ENCODE measurements at places on chromosomes 6 and 20.

DNA sequence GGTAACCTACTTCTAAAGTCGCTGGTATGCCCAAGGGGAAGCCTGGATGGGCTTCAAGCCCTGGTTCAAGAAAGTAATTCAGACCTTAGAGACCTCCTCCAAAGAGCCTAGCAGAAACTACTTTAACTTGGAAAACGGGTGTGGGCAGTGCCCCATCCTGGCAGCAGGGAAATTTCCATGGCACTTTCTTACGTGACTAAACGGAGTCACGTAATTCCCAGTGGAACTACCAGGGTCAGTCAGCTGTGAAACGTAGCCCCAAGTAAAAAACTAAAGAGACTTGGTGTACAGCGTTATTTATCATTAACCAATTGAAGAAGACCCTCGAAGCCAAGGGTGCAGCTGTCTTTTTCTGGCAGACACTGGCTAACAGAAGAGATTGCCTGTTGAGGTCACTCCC, 114.0 kb downstream of the RCAN2 start:
- DNase-seq: no peak

DNA sequence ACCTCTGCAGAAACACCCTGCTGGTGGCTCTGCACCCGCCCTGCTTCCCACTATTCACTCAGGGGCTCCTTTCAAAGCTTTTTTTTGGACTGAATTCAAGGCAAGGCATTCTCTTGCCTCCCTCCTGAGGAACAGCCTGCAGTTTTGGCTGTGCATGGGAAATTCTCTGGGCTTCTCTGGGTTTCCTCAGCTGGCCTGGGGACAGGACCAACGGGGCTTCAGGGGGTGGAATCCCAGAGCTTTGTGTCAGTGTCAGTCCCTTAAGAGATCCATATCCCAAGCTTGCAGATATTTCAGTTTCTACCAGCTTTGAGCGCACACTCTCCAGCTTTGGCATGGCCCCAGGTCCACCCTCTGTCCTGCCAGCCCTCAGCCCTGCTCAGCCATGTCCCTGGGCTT, 2.0 kb downstream of the SCRT2 start:
- DNase-seq: no peak

DNA sequence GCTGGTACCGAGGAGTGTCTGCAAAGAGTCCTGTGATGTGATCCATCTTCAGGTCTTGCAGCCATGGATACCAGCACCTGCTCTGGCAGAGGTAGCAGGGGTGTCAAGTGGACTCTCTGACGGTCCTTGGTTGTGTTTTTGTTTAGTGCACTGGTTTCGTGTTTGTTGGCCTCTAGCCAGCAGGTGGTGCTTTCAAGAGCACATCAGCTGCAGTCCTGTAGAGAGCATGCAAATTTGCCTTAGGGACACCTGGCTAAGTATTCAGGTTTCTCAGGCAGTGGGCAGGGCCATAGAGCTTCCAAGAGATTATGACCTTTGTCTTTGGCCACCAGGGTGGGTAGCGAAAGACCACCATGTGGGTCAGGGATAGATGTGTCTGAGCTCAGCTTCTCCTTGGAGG, 14.5 kb upstream of the RGS17 start:
- DNase-seq: no peak

- DNase-seq: no peak
These were observed 11.0 kb downstream of the TRIM10 start for GRCh38 chr6:30149858-30150550.

- no peak for DNase-seq
These were observed 161.7 kb downstream of the DTNBP1 start for GRCh38 chr6:15500901-15501825.

GRCh38 chr20:42193119-42193518, 574.9 kb upstream of the CHD6 start:
- no peak for DNase-seq

DNA sequence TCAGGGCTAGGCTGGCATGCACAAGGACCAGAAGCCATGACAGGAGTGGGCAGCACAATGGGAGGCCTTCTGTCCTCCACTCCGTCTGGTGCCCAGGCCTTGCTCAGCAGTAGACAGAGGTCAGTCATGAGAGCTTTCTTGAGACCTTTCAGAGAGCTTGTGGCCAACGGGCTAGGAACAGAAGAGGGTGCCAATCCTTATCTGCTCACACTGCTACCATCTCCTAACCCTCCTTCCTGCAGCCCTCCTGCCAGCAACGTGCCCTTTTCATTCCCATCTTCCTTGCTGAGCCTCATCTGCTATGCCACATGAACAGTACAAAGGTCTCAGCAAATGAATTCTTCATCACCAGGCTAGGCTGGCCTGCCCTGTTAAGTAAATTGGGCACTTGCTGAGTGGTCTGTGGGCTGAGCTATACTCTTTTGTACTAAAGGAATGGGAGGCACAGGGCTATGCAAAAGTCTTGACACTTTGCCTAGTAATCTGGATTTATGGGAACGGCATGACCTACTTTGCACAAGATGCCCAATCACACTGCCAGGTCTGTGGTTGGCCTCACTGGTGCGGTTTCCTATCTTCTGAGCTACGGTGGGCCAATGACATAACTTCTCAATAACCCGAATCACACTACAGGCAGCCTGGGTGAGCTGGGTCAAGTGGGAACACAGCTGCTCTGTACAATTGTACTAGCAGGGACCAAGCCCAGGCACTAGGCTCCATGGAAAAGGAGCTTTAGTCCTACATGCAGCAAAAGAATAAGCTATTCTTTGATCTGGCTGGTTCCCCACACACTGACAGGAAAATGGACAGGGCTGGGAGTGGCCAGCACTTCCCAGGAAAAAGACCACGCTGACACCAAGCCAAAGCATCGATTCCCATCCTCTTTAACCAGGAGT, 47.8 kb downstream of the ELOVL5 start:
- DNase-seq: peak; percentile 49

- DNase-seq: no peak
These were observed 187.8 kb downstream of the MYLK4 start for GRCh38 chr6:2562721-2563451.

- no peak for DNase-seq
These were observed 101.9 kb upstream of the LY86 start for GRCh38 chr6:6486595-6486994.

GRCh38 chr20:51994751-51995417, 192.6 kb upstream of the SALL4 start:
- no peak for DNase-seq

- no peak for DNase-seq
These were observed 8.9 kb upstream of the FITM2 start for GRCh38 chr20:44319839-44320422.

GRCh38 chr20:32585011-32585585, at the start of gene NOL4L:
Gene NOL4L (minus strand): TSS chr20:32585333. CDS start chr20:32584890, 443 bp downstream.
- peak; percentile 18 for DNase-seq

- no peak for DNase-seq
These were observed 17.9 kb downstream of the GCM1 start for GRCh38 chr6:53130569-53131290.

DNA sequence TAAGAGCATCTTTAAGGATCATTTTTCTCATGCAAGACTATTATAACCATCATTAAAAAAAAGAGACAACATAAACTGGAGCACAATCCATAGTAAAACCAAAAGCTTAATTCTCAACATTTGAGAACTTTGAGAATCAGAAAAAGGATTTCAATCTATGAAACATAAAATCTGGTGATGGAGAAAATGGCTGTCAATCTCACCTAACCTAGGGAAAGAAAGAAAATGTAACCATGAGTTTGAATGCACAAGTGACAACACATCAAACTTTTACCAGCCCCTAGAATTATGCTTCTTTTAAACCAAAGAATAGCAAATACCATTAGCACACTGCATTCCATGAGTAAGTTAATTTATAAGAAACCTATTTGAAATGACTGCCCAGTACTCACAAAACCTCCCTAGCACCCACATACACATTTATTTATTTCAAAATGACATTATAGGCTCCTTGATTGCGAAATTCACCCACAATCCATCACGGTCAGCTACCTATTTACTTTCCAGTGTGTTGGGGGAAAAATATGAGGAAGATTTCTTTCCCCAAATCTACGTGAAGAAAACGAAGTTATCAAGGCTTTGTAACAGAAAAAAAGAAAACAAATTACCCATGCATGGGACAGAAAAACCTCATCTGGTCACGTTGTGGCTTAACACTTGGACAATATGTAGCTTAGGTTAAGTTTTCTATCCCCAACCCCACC, 828 bp downstream of the ASCC3 start:
- DNase-seq: peak; percentile 29

DNA sequence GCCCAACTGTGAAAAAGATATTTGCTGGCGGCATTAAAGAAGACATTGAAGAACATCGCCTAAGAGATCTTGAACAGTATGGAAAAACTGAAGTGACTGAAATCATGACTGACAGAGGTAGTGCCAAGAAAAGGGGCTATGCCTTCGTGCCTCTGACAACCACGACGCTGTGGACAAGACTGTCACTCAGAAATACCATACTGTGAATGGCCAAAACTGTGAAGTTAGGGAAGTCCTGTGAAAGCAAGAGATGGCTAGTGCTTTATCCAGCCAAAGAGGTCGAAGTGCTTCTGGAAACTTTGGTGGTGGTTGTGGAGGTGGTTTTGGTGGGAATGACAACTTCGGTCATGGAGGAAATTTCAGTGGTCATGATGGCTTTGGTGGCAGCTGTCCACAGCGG, 7.5 kb downstream of the SFT2D1 start:
- no peak for DNase-seq

GRCh38 chr6:44738601-44739146, 351.2 kb downstream of the CDC5L start:
- DNase-seq: no peak
